Subcutaneous adipose tissue (tissue), 4 donors: ENCODE measurements at places on chromosomes 7 and 10. TPM values are rescaled to one million over a fixed set of nuclear protein-coding genes. Genes with fewer than 3 reads are reported as not detected.

The RNF32 gene
- 2.0 TPM for total RNA-seq

The HOXA2 gene
- total RNA-seq = not detected

The FAM13C gene
- total RNA-seq = 29.5 TPM

The NODAL gene
- total RNA-seq = not detected

The PLXNA4 gene
- 30.2 TPM for total RNA-seq
